Occipital lobe (tissue), 3 donors: ENCODE measurements at places on chromosomes 5 and 9. TPM values are rescaled to one million over a fixed set of nuclear protein-coding genes. Genes with fewer than 3 reads are reported as not detected.

- no peak for DNase-seq
These were observed 116.8 kb upstream of the PDE4D start for GRCh38 chr5:60010328-60010727.

GRCh38 chr5:68292316-68292715 lies 76.8 kb downstream of the PIK3R1 start:
- no peak for DNase-seq

DNA sequence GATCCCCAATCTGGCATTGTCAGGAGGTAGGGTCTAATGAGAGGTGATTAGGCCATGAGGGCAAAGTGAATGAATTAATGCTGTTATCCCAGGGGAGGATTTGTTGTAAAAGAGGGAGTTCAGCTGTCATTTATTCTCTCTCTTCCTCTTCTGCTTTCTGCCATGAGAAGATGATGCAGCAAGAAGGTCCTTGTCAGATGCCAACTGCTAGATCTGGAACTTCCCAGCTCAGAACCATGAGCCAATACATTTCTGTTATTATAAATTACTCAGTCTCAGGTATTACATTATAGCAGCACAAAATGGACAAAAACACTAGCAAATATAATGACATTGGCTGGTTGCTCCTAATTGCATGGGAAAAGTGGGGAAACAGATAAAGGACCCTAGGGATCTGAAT lies 15.6 kb upstream of the BICD2 start:
- no peak for DNase-seq

The GABRA6 gene
- 0.31 TPM for total RNA-seq

- no peak for DNase-seq
These were observed 98.8 kb downstream of the LHX2 start for GRCh38 chr9:124110307-124110915.

The ANKRD20A1 gene
- total RNA-seq, result 7.6 TPM

The PHAX gene
- total RNA-seq, result 103 TPM

- DNase-seq, result no peak
These were observed 4.6 kb upstream of the ERAP2 start for GRCh38 chr5:96871686-96872085.

- no peak for DNase-seq
These were observed 881 bp downstream of the TNFAIP8 start for GRCh38 chr5:119356612-119357188.

DNA sequence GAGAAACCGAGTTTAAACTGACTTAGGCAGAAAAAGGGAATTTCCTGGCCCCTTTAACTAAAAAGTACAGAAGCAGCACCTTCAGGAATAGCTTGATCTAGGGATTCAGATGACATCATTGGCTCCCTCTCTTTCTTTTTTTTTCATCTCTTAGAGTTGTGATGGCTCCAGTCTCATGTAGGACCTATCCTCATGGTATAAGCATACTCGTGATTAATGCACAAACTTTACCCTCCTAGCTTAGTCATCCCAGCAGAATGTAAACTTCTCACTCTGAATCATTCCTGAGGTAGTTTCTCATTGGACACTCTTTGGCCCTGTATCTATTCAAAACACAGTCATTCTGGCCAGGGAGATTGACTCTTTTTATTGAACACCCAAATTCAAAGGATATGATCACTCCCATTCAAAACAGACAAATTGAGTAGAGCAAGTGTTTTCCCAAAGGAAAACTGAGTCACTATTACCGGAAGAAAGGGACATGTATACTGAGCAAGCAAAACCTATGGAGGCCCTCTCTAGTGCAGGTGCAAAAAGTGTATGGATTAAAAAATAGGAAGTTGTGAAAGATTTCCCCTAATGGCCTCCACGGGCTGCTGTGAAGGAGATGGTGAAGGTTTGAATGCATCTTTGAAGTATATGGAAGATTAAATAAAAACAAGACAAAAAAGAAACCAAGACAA lies 27.6 kb upstream of the SMIM23 start:
- DNase-seq, result no peak
